Activated CD4-positive, alpha-beta T cell treated with anti-CD3 and anti-CD28 coated beads, Interleukin-2, Interleukin-6, amounts not matched to agents 100 ng/mL and 50 ng/mL, durations not matched to agents 16 hours and 8 hours (primary cell): ENCODE measurements at places on chromosomes 1 and 21.

- DNase-seq = no peak
Measured at GRCh38 chr1:28934676-28935075, 20.3 kb downstream of the EPB41 start.

DNA sequence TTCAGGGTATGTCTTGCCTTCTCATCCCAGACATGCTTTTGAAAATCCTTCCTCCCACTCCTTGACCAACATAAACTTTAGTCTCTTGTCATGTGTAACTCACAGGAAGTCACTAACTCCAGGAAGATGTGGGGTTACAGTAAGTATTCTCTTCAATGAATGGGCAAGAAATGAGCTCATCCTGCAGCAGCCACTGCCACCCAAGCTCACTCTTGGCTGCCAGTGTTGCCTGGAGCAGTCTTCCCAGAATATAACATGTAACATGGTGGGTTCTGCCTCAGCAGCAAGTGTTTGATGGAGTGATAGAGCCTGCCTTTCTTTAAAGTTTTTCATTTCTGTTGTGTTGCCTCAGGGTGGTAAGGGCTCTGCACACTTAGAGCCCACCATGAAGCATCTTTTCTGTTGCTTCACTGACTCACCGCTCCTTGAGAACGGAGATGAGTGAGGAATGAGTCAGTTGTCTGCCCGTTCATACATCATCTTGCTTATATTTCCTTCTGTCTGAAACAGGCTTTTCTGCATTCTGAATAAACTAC, 187.0 kb downstream of the TPR start:
- DNase-seq = peak; percentile 36

DNA sequence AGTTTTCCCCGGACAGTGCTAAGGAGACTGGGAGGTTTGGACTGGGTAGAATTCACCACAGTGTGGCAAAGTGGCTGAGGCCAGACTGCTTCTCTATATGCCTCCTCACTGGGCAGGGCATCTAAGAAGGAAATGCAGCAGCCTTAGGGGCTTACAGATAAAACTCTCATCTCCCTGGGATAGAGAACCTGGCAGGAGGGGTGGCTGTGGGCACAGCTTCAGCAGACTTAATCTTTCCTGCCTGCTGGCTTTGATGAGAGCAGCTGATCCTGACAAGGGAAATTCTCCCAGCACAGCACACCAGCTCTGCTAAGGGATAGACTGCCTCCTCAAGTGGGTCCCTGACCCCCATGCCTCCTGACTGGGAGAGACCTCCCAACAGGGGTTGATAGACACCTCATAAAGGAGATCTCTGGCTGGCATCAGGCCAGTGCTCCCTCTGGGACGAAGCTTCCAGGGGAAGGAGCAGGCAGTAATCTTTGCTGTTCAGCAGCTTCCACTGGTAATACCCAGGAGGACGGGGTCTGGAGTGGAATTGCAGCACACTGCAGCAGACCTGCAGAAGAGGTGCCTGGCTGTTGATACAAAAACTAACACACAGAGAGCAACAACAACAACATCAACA, 25.2 kb downstream of the KIFAP3 start:
- no peak for DNase-seq

DNA sequence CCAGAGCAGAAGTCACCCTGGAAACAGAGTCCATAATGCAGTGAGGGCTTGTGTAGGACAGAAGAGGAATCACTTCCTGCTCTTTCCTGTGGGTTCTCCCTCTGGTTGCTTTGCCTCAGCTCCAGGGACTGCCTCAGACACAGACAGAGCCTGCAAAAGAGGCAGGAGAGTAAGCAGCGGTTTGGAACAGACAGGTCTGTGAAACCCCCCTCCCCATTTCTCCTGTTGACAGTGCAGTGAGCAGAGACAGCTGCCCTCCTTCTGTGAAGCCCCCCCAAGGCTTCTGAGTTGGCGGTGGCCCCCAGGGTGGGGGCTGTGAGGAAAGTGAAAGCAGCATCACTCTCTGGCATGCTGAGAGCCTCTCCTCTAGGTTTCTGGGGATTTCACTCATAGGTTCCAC, 53.0 kb downstream of the MAB21L3 start:
- no peak for DNase-seq

DNA sequence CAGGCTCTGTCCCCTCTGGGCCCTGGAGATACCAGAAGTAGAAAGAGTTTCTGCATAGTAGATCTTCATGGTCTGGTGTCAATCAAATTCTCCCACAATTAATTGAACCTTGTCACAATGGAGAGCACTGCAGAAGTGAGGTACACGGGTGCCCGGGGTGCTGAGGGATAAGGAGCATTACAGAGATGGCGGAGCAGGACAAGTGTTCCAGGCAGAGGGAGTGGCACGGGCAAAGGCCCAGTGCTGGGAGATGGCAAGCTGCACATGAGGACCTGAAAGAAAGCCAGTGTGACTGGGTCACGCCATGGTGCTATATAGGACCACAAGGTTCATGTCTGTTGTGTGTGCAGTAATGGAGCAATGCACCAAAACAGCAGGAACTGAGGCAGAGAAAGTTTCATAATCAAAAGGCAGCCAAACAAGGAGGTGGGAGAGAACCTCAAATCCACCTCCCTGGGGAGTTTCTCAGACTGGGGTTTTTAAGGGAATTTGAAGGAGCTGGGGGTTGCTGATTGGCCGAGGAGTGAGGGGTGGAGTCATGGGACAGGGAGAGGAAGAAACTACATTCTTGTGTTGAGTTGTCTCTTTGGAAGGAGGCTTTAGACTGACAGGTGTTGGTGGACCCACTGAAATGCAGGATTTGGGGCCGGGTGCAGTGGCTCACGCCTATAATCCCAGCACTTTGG, 27.7 kb downstream of the ACOT11 start:
- DNase-seq = no peak

- DNase-seq = no peak
Measured at GRCh38 chr1:44290250-44291094, 64.6 kb downstream of the ERI3 start.

DNA sequence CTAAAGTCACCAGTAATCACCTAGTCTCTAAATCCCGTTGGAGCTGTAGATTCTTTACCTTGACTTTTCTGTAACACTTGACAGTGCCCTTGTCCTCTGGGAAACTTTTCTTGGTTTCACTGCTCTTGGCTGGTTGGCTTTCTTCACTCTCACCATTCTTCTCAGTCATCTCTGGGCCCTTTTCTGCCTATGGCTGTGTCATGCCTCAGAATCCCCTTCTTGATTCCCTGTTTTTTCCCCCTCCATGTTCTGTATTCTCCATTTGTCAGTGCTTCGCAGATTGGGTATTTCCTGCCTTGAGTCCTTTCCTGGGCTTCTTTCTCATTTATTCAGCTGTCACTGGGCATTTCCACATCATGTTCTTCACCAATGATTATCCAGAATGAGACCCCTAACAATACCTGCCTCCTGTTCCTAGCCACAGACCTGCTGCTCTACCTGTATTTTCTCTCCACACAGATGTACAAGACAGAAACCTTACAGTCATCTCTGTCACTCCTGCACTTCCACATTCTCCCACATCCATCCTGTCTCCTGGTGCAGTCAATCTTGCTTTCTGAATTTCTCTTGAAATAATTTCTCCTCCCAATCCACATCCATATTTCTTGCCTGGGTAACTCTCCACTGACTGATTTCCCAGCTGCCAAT, 14.7 kb downstream of the UCK2 start:
- DNase-seq = no peak

DNA sequence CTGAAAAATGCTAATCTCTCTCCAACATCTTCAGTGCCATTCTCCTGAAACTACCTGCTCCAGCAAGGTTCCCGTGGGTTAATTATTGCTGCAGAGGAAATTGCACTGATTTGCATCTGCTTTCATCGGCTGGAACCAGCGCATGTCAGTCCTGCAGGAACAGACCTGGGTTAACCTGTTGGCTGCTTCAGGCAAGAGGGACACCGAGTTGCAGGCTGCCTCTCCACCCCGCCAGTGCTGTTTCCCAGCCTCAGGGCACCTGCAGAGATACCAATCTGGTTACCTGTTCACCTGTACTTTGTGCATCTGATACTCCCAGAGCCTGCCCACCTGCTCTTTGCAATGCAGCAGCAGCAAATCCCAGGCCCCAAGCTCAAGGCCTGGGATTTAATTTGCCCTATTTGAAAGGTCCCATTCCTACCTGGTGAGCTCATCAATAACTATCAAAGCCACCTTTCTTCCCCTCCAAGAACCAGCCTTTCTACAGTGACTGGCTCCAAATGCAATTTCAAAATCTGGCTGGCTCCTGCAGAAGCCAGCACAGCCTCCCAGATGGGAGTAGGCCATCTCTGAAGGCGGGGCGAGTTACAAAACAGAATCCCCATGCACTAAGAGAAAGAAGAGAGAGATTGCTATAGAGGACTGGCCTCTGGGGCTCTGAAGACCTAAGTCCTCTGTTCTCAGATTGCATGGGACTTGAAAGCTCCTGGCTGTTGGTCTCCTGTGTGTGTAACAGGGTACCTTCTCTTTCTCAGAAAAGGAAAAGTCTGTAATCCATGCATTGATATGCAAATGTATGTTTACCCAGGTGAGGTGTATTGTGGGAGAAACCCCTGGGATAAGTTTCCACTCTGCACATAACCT, 67.8 kb downstream of the TOMM20 start:
- no peak for DNase-seq

DNA sequence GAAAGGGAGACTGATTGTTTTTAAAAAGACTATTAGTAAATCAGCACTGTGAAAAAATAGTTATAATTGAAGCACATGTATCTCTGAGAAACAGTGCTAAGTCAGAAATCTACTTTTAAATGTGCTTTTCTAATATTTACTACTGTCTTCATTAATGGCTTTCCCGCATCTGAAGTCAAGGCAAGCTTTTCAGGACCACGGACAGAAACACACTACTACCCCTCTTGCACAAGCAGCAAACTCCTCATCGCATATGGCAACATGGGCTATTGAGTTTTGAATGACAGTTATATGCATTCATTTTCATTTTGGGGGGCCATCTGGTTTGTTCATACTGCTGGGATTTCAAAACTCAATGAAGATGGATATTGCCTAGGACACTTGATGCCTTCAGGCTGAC, 433.4 kb upstream of the CAMK1G start:
- peak; percentile 4 for DNase-seq

DNA sequence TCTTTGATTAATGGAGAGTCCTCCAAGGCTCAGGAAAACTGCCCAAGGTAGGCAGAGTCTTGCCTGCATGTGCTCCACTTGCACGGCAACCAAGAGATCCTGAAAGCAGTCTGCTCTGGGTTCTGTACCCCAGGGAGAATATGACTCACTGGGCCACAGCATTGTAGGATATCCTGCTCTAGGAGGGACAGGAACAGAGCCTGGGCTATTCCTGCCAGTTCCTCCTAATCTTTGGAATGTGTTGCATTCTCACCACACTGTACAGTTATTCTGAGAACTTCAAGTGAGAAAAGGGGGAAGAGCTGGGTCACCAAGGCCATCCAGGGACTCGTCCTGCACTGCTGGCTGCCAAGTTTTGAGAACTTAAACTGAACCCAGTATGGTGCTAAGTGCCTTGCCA, 278.5 kb downstream of the MATN1 start:
- DNase-seq = no peak

GRCh38 chr21:41763398-41763931, 3.4 kb downstream of the RIPK4 start:
- no peak for DNase-seq

- no peak for DNase-seq
Measured at GRCh38 chr1:205422993-205423642, 1.3 kb upstream of the LEMD1 start.

GRCh38 chr1:21355956-21356355, 65.7 kb upstream of the ECE1 start:
- no peak for DNase-seq

- DNase-seq = no peak
Measured at GRCh38 chr1:217574265-217574949, 56.5 kb downstream of the GPATCH2 start.

- DNase-seq = no peak
Measured at GRCh38 chr1:158105352-158106095, 75.2 kb upstream of the CD1D start.

- peak; percentile 78 for DNase-seq
Measured at GRCh38 chr1:108125312-108126138, 74.6 kb downstream of the SLC25A24 start.
